ENCODE measurements at places on chromosomes 12 and 14.

GRCh38 chr12:127964717-127965116 lies 302.3 kb upstream of the TMEM132C start:
- peak; percentile 0 for DNase-seq

GRCh38 chr12:70590051-70590450 lies 47.2 kb downstream of the PTPRB start:
- DNase-seq: peak; percentile 77

- no peak for DNase-seq
These were observed 199.0 kb downstream of the EXOC5 start for GRCh38 chr14:57069702-57070101.

GRCh38 chr12:57190037-57190436 lies 26.6 kb upstream of the NXPH4 start:
- no peak for DNase-seq

GRCh38 chr14:32043624-32044023 lies 33.5 kb upstream of the ARHGAP5 start:
- peak; percentile 8 for DNase-seq

Data from suppressor macrophage (primary cell).